ENCODE measurements at places on chromosomes 11 and 22.

GRCh38 chr22:21051145-21051830 is 5.5 kb downstream of the LRRC74B start:
- DNase-seq: no peak

DNA sequence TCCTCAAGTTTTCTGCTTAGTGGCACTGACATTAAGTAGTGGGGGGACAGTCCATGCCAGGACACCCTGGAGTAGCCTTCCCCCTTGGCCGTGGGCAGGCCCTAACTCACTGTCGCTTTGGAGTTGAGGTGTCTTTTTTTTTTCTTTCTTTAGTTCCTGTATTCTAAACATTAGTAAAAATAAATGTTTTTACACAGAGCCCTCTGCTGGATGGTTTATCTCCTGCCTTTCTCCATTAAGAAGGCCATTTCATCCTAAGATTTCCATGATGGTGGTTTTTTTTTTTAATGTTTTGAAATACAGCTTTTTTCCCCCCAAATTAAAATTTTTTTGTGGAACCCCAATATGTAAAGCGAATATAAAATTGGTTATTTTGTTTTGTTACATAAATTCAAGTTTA is 1.8 kb upstream of the TIGD3 start:
- DNase-seq: no peak

GRCh38 chr11:74546752-74547151 is 45.6 kb upstream of the POLD3 start:
- no peak for DNase-seq

DNA sequence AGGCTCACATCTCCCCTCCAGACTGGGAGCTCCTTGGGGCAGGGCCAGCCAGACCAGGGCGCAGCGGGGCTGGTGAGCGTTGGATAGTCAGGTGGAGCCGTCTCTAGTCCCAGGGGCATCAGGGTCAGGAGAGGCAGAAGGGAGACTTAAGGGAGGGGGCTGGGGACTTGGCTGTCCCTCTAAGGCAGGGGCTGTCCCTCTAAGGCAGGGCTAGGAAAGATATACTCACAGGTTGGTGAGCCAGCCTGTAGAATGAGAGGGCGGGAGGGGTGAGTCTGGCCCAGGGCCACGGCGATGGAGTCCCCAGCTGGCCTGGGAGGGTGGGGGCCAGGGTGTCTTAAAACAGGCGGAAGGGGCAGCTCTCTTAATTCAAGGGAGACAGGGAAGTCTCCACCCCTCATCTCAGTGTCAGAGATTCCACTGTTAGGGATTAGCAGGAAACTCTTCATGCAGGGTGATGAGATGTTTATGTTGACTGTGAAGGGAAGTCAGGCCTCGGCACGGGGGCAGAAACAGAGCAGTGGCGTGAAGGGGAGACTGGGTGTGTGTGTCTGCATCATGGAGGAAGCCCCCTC is 11.3 kb downstream of the P2RY2 start:
- DNase-seq: peak; percentile 0

- no peak for DNase-seq
Observed at GRCh38 chr22:34395370-34395769, 475.1 kb upstream of the LARGE1 start.

GRCh38 chr11:110529043-110529442 is 99.3 kb downstream of the FDX1 start:
- DNase-seq: peak; percentile 14

GRCh38 chr11:131665344-131665968 is 295.0 kb downstream of the NTM start:
- DNase-seq: no peak

GRCh38 chr11:132718711-132719671 is 813.3 kb downstream of the OPCML start:
- no peak for DNase-seq

GRCh38 chr22:36359470-36359996 is 28.2 kb downstream of the MYH9 start:
- DNase-seq: no peak

DNA sequence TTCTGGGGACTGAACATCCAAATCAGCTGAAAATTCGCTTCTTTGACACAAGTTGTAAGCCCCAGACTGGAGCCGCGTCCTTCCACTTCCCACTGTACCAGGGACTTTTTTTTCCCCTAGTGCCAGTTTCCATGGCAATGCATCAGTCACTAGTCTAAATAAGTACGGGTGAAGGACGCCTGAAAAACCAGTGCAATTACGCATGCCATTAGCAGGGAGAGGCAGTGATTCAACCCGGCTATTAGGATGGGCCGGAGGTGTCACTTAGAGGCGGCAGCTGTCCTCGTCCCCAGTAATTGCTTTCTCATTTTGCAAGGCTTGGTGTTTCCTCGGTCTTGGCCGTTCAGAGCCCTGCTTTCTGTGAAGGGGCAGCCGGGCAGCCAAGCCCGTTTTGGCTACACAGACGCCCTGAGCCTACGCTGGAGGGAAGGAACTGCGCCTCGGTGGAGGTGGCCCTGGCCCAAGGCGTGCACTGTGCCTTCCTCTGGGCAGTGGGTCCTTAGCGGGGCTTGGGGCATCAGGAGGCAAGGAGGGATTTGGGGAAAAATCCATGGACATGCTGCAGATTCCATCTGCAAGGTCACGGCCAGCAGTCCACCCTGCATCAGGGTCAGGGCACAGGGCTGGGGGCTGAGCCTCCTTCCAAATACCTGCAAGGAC is 319.7 kb downstream of the CTTN start:
- no peak for DNase-seq

- DNase-seq: no peak
Observed at GRCh38 chr11:104872393-104872792, 25.9 kb downstream of the CASP12 start.

- DNase-seq: peak; percentile 29
Observed at GRCh38 chr22:36026741-36027140, 1.9 kb downstream of the RBFOX2 start.

DNA sequence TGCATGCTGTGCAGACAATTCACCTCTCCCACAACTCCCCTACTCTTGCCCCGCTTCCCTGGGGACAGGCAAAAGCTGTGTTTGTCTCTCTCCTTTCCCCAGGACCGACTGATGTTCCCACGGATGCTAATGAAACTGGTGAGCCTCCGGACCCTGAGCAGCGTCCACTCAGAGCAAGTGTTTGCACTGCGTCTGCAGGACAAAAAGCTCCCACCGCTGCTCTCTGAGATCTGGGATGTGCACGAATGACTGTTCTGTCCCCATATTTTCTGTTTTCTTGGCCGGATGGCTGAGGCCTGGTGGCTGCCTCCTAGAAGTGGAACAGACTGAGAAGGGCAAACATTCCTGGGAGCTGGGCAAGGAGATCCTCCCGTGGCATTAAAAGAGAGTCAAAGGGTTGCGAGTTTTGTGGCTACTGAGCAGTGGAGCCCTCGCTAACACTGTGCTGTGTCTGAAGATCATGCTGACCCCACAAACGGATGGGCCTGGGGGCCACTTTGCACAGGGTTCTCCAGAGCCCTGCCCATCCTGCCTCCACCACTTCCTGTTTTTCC is 1.4 kb upstream of the MADD start:
- no peak for DNase-seq

- no peak for DNase-seq
Observed at GRCh38 chr11:91947215-91947820, 277.3 kb upstream of the FAT3 start.

DNA sequence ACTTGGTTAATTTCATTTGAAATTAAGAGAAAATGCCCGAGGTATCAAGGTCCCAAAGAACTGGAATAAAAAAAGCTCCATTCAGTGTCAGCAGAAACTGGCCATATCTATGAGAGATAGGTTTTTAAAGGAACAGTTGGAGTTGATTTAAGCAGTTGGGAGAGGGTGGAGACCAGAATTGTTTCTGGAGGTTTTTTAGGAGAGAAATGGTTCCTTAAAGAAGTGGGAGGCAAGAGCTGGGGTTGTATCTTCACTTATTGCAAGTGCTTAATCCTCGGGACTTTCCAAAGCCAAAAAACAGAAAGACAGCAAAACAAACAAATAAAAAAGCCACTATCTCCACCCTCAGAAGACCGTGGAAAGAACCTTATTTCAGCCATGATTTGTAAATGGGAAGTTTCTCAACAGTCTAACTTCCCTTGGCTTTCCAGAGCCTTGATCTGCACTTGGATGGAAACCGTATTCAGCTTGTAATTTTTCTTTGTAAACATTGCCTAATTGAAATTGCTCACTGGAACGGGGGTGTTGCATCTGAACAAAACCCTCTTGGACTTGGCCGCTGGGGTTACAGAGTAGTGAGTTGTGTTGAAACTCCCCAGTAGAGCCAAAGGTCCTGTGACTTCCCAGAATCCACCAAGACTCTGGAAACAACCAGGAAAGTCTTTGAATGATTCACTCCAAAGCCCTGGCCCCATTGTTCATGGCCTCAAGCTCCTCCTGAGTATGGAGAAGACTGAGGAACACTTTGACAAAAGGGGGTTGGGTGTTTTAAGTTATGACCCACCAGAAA is 115.6 kb downstream of the SLC1A2 start:
- peak; percentile 43 for DNase-seq

- no peak for DNase-seq
Observed at GRCh38 chr11:7495882-7496551, 10.7 kb downstream of the OLFML1 start.

- no peak for DNase-seq
Observed at GRCh38 chr11:115698243-115698642, 194.0 kb upstream of the CADM1 start.

DNA sequence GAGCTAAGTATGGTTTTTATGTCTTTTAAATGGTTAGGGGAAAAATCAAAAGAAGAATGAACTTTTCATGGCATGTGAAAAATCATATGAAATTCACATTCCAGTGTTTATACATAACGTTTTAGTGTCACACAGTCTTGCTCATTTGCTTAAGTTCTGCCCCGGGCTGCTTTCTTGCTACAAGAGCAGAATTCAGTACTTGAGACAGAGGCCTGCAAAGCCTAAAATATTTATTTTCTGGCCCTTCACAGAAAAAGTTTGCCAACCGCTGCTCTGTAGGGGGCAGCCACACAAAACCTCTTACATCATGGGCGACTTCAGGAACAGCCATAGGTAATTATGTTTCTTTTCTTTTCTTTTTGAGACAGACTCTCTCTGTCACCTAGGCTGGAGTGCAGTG is 1.0 kb upstream of the ATG2A start:
- DNase-seq: no peak

DNA sequence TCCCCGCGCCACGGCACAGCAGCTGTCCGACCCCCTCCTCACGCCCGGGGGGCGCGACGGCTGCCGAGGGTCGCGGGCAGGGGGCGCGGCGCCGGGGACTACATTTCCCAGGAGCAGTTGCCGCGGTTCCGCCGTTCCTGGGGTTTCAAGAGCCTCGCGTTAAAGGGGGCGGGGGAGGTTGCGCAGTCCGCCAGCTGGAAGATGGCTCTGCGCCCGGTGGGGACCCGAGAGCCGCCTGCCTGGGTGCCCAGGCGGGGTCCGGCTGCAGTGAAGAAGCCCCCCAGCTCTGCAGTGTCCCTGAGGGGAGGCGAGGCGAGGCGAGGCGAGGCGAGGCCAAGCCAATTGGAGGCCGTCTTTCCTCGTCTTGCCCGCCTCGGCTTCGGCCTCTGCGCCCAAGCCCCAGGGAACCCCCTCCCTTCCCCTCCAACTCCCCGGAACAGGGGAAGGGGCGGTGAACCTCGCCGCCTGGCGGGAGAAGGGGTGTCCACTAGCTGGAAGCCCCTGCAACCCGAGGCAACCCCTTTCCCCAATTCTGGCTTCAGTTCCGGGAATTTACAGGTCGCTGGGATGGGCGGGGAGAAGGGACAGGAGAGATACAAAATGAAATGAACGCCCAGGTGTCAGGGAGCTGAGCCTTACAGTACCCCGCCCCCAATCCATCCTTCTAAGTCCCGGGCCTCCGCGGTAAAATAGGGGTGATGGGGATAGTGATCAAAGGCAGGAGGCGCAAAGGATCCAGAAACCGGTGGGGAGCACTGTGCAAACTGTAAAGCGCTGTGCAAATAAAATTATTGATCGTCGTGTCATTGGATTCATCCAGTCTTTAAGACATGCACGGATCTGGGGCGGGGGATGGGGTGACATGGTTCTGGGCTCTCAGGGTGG is 5.2 kb upstream of the GCAT start:
- DNase-seq: peak; percentile 80
